ENCODE measurements at places on chromosomes 5 and 9.

DNA sequence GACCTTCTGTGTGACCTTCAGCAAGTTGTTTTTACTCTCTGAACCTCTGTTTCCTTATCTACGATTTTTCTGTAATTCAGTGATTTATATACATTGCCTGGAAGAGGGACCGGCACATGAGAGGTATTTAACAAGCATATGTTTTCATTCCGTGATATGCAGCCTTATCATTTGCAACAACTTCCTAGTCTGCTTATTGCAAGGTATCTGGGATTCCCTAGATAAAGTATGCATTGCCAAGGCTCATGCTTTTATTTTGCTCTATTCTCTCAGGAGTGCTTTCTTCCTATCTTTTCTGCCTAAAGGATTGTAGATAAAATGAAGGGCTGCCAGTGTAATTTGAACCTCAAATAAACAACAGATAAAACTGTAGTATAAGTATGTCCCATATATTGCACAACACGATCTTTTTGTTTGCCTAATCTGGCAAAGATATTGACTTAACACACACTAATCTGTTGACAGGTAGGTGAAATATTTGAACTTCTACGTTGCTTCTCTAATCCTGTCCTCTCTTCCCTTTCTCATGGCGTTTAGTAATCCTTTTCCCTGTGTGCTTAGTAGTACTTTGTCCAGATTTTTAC, 377.2 kb upstream of the TNC start:
- DNase-seq: no peak

- DNase-seq: no peak
These were observed 29.8 kb upstream of the CRB2 start for GRCh38 chr9:123326187-123326586.

DNA sequence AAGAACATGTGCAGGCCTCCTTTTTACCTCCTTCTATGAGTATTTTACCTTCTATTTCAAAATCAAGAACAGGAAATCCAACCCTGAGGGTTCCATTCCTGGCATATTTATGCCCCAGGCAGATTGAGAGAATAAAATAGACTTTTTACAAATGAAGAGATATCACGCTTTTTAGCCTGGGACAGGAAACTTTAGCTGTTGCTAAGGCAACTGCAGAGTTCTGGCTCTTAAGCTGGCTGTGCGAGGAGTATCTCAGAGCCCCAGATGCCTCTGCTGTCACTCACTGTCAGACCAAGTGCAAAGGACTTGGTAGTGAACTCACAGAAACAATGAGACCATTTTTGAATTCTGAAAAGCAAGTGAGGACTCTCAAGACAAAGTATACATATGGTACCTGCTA, 69.5 kb upstream of the HSPB3 start:
- no peak for DNase-seq

DNA sequence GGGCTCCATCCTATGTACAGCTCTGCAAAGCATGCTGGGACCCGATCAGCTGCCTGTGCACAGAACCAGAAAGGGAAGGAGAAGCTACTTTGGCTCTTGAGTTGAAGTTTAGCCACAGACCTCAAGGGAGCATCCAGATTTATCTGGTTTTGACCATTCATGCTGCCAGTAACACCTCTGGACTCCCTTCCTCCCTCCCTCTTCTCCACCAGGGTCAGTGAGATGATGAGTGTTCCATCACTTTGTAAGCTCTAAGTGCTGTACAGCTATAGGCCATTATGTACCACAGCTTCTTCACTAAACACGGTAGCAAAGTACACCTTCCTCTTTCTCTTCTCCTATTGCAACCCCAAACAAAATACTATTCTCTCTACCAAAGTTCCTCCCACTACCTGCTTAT, 77.9 kb downstream of the GLIS3 start:
- DNase-seq: no peak

DNA sequence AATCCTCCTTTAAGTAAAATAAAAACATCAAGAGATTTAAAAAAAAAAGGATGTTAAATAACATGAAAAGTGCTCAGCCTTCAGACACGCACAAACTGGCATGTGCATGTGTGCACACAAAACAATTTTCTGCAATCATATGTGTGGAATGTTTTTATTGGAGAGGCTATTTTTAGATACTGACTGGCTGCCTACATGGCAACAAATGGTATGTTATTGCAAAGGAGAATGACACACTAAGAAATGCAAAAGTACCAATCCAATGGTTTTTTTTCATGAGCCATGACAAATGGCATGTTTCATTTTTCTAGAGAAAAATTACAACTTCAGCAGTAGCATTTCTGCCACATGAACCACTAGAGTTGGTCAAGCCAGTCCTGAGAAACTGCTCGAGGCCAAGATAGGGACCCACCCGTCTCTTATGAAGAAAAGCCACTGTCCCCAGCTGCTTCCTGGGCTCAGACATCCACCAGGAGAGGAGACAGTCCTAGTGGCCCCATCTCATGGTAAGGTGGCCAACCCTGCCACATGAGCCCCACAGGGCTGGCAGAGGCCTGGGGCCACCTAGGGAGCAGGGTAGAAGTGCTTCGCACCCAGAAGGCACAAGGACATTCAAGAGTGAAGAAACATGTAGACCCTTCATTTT, 116.4 kb downstream of the MYO10 start:
- DNase-seq: no peak

GRCh38 chr5:45411971-45412612, 284.1 kb downstream of the HCN1 start:
- no peak for DNase-seq

DNA sequence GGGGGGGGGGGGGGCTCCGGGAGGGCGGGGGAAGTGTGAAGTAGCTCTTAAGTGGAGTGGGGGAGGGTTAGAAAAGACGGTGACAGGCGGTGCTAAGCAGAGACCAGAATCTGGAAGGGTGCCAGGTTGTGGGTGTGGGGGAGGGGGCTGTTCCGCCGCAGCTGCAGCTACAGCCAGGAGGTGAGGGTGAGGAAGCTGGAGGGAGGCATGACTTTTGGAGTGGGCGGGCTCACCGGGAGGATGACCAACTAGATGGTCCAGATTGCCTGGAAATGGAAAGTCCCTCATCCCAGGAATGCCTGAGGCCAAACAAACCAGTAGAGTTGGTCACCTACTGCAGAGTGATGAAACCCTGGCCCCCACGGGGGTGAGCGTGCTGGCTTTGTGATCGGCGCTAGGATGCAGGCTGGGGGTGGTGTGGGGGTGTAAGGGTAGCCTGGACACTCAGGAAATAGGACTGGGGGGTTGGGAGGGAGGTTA, 158.1 kb upstream of the SHB start:
- peak; percentile 10 for DNase-seq

DNA sequence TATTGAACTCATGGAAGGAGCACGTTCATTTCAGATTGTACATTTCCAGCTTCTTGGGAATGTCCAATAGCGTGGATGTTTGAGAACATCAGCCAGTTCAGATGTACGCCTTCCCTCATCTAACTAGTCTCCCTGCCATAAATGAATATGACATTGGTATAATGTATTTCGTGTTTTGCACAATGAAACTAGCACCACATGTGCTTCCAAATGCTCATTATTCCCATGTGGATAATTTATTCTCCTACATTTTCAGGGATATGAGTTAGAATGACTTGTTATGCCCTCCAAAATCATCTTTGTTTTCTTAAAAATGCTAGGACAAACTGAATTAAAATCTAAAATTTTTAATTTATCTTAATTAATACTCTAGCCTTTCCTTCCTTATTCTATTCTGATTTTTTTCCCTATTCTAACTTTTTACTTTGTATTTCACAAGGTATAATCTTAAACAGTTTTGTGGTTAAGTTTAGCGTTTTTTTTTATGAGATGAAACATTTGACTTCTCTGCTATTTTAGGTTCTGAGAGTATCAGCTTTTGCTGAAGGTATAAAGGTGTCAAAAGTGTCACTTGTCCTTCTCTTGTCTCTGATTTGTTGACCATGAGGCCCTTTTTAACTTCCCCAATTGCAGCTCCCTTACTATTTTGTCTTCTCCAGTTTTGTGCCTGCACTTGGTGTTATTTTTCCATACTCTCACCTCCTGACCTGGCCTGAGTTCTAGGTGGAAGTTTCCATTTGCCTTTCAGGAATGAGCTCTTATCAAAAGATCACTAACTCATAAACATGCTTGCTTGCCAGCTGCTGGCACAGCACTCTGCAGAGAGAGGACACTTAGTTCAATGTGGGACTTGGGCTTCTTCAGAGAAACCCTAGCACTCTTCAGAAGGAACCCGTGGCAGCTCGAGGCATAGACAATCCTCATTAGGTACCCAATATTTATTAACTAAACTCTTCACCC, 106.8 kb downstream of the FRMD3 start:
- no peak for DNase-seq

GRCh38 chr9:27569406-27569805, 3.9 kb downstream of the C9orf72 start:
- no peak for DNase-seq

GRCh38 chr5:128192368-128192767, 108.8 kb downstream of the SLC12A2 start:
- no peak for DNase-seq

DNA sequence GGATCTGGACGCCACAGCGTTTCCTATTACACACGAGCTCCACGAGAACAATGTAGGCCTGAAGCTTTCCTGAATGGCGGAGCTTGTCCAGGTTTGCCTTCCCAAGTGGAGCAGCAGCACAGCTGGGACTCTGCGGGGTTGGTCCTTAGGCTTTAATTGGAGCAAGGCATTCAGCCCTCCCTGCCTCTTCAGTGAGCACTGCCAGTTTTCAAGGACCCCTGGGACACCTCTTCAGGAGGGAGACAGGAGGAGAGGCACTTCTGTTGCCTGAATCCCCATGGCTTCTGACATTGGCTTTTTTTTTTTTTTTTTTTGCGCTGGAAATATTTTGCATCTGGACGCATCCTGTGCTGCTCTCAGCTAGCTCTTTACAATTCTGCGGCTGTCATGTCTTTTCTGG, 179.4 kb downstream of the SEMA6A start:
- DNase-seq: no peak

DNA sequence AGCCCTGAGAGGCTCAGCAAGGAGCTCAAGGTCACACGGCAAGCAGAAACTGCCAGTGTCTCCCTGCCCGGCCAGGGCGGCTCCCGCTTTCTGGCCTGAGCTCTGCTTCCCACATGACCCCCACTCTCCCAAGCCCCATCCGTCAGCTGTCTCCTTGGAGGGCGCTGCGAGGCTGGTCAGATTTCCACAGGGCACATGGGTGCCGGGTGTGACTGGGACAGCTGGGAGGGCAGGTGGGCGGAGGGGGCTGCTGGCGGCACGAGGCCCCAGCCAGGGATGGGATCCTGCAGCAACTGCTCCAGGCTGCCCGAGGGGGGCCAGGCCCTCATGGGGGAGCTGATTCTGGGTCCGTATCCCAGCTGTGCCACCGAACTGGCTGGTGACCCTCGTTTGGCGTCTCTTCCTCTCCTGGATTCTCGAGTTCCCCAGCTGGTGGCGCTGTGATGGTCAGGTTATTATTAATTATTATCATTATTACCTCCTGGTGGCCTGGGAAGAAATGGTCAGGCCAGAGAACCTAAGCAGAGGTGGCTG, 12.9 kb upstream of the WDR38 start:
- no peak for DNase-seq

Measured in stimulated activated CD8-positive, alpha-beta memory T cell treated with anti-CD3 and anti-CD28 coated beads, Interleukin-7, amount 100 ng/mL, for 48 hours (primary cell).